Stimulated activated CD4-positive, alpha-beta T cell treated with anti-CD3 and anti-CD28 coated beads, Interleukin-15, amount 100 ng/mL, for 24 hours (primary cell): ENCODE measurements at places on chromosomes 5 and 9.

- DNase-seq, result no peak
Measured at GRCh38 chr9:131800843-131801242, 61.0 kb upstream of the RAPGEF1 start.

DNA sequence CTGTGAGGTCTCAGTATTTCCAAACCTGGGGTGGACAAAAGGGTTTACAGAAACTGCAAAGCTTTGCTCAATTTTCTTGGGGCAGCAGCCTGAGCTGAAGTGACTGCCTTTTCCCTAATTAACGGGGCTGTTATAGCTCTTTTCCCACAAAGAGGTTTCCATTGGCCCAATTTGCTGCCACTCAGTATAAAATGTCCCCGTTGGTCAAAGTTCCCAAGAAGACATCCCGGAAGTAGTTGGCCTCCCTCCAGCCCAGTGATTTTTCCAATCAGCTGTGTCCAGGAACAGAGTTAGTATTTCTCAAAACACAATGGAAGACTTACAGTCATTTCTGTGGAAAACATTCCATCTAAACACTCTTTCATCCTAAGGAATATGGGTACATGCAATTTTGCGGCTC, 643.6 kb downstream of the ACTL7B start:
- DNase-seq, result no peak

GRCh38 chr5:143405063-143405848, 1.8 kb upstream of the NR3C1 start:
- peak; percentile 88 for DNase-seq

DNA sequence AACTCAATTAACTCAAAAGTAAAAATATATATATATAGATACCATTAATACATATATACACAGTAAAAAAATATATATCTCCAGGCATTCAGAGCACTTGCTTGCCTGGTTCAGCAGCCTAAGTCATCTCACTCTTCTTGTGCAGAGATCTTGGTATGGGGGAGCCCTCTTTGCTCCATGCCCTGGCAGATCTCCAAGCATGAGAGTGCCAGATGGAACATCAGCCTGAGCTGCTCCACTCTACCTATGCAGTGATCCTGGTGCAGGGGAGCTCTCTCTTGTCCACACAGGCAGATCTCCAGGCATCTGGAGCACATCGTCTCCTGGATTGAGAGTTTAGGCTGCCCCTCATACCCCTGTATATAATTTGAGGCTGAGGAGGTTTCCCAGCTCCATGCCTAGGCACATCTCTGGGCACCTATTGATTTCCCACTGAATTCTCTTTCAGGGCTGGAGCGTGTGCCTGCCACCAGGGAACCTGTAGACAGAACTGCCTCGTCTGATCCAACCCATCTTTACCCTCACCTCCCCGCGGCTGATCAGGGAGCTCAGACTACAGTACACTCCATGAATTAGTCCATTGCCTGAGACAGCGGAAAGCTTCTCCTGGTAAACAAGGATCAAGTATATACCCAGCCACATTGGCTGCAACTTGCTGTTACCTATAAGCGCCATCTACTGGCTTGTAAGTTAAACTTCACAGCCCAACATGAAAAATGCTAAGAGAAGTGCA, 342.4 kb upstream of the GRIA1 start:
- DNase-seq, result no peak

DNA sequence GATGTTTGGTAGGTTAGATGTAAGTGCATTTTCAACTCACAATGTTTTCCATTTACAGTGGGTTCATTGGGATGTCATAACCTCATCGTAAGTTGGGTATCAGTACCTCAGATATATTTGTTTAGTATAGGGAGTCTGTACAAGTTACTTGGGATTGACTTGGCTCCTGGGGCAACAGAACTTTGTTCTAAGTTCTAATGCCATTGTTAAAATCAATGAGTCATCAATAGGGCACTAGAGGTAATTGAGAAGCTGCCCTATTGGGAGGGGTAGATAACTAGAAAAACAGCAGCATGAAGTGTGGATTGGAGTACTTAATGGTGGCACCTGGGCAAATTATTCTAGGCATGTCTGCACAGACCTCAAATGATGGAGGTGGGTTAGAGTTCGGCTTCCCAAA, 272.8 kb downstream of the DOCK8 start:
- DNase-seq, result no peak
